ENCODE measurements at places on chromosomes 4 and X. TPM values are rescaled to one million over a fixed set of nuclear protein-coding genes. Genes with fewer than 3 reads are reported as not detected.

Gene NDP
- total RNA-seq: not detected

Gene TMEM150C
- total RNA-seq: not detected

Gene EDNRA
- 2.5 TPM for total RNA-seq

Gene RBM41
- total RNA-seq: 12.8 TPM

Gene WDR17
- not detected for total RNA-seq

Gene NXF2B
- total RNA-seq: not detected

- DNase-seq: no peak
These were observed 180.0 kb downstream of the NKX6-1 start for GRCh38 chr4:84319124-84319523.

- no peak for DNase-seq
These were observed 16.7 kb upstream of the SUPT20HL1 start for GRCh38 chrX:24343719-24344118.

DNA sequence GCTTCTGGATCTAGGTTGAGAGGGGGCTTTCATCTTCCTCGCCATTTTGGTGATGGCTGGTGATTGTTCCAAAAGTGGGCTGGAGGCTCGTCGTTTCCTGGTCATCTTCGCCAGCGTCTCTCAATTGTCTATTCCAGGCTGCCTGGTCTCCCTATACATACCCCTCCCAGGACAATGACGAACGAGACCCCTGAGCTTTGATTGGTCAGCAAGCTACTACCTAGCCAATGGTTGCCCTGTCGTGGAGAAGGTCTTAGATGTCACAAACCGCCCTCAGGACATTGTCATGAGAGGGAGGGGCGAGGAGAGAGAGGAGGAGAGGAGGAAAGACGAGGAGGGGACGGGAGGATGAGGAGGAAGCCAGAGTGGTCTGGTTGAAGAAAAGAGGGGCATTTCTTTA lies 7.7 kb upstream of the MAGEA4 start:
- DNase-seq: no peak

DNA sequence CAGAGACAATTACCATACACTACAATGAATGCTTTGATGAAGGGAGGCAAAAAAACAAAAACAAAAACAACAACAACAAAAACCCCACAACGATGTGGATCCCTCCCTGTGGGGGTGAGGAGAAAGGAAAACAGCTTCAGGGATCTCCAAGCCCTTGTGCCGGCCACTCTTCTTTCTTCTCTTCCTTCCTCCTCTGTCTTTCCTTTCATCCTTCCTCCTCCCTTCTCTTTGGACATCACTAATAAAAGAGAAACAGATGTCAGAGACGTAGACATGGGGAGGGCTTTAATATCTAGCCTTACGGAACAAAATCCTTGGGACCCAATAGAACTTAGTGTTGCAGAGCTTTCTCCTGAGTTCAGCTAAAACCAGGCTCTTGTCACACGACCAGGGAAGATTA lies 18.8 kb upstream of the STX18 start:
- DNase-seq: no peak

DNA sequence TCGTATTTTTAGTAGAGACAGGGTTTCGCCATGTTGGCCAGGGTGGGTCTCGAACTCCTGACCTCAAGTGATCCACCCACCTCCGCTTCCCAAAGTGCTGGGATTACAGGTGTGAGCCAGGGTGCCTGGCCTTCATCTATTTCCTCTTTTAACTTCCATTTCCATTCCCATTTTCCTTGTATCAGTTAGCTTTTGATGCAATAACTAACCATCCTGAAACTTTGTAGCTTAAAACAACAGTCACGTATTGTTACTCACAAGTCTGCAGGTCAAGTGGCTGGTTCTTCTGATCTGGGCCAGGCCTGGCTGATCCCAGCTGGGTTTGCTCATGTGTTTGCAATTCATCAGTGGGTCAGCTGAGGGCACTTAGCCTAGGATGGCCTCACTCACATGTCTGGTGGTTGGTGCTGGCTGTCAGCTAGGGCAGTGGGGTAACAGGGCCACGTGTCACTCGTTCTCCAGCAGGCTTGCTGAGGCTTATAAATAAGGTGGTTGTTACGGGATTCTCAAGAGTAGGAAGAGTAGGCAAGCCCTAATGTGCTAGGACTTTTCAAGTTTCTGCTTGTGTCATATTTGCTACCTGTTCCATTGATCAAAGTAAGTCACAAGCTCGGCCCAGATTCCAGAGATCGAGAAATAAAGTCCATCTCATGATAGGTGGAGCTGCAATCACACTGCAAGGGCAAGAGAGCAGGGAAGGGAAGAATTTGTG lies 88.2 kb downstream of the SOWAHB start:
- no peak for DNase-seq

GRCh38 chr4:150395872-150396271 lies 186.1 kb upstream of the MAB21L2 start:
- DNase-seq: no peak

DNA sequence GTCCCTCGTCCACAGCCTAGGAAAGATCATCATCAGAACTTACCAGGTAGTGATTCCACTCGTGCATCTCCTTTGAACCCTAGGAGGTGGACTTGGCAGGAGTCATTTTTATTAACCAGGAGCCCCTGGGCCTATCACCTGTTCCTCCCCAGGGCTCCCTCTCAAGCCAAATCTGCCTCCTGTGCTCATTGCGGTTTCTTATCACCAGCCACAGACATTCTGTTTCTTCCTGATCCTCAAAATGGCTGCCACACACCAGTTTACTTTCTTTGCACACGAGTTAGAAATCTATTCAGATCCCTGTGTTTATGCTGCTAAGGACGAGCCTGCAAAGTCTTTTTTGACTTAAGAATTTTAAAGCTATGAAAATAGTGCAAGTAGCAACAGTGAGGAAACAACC lies 354.5 kb upstream of the BOD1L1 start:
- no peak for DNase-seq

- DNase-seq: no peak
These were observed 320.7 kb upstream of the PCDH7 start for GRCh38 chr4:30399476-30399875.

GRCh38 chrX:14963447-14964236 lies 90.4 kb downstream of the MOSPD2 start:
- peak; percentile 70 for DNase-seq

- no peak for DNase-seq
These were observed 27.5 kb downstream of the CASK start for GRCh38 chrX:41895826-41896225.

GRCh38 chr4:33073811-33074210 lies 2353.6 kb downstream of the PCDH7 start:
- DNase-seq: peak; percentile 16

DNA sequence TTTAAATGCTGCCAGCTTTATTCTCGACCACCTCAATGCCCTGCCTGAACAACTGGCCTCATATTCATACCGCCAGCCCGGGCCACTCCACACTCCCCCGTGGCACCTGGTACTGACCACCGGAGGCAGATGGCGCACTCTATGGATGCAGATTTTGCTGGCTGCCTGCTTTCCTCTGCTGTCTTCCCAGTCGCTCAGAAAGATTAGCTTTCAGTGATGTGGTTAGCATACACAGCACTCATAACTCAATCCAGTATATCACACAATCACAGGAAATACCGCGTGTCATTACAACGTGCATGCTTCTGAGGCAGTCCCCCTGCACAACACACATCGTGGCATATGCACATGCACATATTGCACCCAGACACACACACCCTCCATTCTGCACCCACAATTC lies 147.2 kb upstream of the BCOR start:
- peak; percentile 1 for DNase-seq

DNA sequence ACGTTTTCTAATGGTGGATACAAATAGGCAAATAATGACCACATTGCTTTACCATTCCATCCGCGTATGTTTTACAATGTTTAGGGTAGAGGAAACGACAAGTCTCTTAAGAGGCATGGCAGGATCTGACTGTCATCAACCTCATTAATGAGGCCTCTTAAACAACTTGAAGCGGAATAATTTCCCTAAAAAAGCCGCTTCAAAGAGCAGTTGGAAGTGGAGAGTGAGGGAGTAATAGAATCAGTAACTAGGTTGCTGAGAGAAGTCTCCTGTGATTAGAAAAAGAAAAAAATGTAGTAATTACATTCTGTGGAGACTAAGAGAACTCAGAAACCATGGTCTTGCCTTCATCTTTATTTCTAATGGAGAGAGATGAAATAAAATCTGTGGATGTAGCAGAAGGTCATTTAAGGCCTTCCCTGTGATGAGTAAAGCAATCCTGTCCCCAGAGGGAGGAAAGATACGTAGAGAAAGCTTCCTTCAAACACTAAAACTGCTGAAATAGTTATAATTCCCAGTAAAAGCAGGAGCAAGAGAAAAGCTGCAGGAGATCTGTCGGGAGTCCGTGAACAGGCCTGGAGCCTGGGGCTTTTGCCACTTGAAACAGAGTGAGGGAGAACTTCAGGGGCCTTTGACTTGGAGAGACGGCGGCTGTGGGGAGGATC lies 11.1 kb upstream of the SEPSECS start:
- no peak for DNase-seq

- DNase-seq: no peak
These were observed 30.3 kb downstream of the XG start for GRCh38 chrX:2782171-2782570.

DNA sequence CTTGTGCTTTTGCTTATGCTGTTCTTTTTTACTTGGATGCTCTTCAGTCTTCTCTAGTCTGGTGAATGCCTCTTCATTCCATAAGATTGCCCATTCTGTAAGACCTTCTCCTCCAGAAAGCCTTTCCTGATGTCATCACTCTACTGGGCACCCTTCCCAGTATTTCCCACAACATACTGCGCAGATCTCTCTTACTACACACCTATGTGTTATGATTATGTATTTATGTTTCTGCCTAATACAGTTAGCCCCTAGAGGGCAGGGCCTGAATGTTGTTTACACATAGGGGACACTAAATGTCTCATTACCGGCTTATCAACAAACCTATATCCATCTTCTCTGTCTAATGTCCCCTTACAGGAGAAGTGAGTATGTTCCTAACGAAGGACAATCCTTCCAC lies 21.1 kb downstream of the AIFM1 start:
- no peak for DNase-seq

GRCh38 chrX:42846741-42847140 lies 68.8 kb upstream of the PPP1R2C start:
- DNase-seq: no peak

DNA sequence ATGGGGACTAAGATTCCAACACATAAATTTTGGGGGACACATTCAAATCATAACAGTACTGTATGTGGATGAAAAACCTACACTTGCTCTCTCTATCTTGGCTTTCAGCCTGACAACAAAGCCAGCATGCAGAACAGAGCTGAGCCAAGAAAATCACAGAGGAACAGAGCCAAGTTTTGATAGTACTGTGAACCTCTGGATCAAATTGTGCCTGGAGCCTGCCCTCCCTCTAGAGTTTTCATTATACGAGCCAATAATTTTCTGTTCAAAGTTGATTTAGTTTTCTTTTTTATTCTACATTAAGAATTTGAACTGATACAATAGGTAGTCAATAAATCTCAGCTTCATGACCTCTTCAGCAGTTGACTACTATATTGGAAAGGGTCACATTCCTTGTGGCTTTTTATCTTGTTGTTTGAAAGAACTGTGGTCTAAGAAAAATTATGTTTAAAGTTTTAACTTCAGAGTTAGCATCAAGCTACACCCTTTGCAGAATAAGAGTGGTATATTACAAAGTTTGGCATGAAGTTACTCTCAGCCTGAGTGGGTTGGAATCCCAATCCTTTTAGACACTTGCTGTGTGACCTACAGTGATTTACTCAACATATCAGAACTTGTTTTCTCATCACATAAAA lies 31.1 kb downstream of the GRID2 start:
- no peak for DNase-seq

GRCh38 chrX:139508099-139508498 lies 22.4 kb upstream of the F9 start:
- DNase-seq: no peak

- no peak for DNase-seq
These were observed 20.5 kb downstream of the NOP14 start for GRCh38 chr4:2942532-2943363.

DNA sequence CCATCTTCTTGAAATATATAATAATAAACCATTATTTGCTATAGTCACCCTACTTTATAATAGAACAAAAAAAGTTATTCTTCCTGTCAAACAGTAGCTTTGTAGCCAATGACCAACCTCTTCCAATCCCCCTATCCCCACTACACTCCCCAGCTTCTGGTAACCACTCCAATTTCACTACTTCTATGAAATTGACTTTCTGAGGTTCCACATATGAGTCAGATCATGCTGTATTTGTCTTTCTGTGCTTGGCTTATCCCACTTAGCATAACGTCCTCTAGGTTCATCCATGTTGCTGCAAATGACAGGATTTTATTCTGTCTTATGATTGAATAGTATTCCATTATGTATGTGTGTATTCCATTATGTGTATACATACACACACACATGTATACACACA lies 809.7 kb upstream of the NDST4 start:
- DNase-seq: no peak

DNA sequence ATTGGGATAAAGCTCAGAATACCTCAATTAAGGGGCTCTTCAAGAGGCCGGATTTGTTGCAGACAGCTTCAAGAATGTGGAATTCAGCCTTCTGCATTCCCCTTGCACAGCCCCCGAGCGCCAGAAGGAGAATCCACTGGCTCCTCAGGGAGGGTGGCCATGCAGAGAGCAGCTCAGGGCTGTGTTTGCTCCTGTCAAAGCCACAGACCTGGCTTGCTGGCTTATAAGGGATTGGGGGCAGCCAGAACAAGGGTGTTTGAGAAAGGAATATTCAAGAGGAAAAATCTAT lies 36.8 kb downstream of the ING2 start:
- no peak for DNase-seq

DNA sequence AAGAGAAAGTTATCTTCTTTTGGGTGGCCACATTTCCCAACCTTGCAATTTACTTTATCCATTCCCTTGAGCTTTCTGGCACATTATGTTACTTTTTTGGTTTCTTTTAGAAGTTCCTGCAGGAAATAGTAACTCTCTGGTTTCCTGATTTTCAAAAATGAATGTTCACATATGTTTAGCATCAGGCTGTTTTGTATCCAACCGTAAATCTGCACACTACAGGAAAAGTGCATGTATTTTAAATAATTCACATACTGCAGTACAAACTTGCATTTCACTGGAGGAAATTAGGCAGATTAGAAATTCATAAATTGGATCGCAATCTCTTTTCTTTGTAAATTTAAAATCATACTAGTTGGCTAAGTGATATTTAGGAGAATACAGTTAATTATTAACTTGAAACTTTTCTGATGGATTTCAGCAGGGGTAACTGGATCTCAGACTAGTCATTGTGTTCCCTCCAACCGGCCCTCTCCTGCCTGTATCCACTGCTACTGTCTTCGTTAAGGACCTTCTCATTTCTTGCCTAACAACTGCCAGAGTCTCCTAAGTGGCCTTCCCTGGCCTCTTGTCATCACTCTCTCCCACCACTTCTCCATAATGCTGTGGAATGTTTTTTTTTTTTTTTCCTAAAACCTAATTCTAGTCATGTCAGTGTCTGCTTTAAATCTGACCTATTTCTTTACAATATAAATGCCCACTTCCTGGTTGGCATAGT lies 137.2 kb downstream of the UNC5C start:
- DNase-seq: no peak

DNA sequence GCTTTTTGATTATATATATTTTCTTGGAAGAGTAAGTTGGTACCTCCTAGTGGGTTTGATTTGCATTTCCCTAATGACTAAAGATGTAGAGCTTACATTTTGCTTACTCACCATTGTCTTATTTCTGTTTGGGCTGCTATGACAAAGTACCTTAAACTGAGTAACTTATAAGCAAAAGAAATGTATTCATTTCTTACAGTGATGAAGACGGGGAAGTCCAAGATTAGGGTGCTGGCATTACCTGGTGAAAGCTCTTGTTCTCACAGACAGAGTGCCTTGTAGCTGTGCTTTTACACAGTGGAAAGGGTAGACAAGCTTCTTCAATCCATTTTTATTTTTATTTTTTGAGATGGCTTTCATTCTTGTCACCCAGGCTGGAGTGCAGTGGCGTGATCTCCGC lies 229.2 kb upstream of the AGA start:
- DNase-seq: no peak

GRCh38 chrX:27336466-27337091 lies 126.6 kb downstream of the PPP4R3C start:
- DNase-seq: no peak
